ENCODE measurements at places on chromosomes 6 and 20. TPM values are rescaled to one million over a fixed set of nuclear protein-coding genes. Genes with fewer than 3 reads are reported as not detected.

- peaks cover 18% of the 10 kb centered on the region for H3K4me1 ChIP-seq
- DNase-seq, result peak; percentile 64
- no peaks in the 10 kb centered on the region for H3K36me3 ChIP-seq
- no peaks in the 10 kb centered on the region for H3K27me3 ChIP-seq
These were observed 108.6 kb downstream of the CHD6 start for GRCh38 chr20:41509316-41510200.

GRCh38 chr6:41790045-41790444 is 2.6 kb downstream of the TOMM6 start:
- no peak overlapping the region for H3K4me3 ChIP-seq
- no peak overlapping the region for H3K27ac ChIP-seq
- peaks cover 8% of the 10 kb centered on the region for H3K4me1 ChIP-seq
- no peak for DNase-seq

- no peak overlapping the region for H3K27ac ChIP-seq
- no peak overlapping the region for H3K4me3 ChIP-seq
- H3K27me3 ChIP-seq, result no peaks in the 10 kb centered on the region
These were observed 5.9 kb upstream of the UNC93A start for GRCh38 chr6:167285077-167285770.

GRCh38 chr20:60132162-60132826 is 174.1 kb downstream of the CDH26 start:
- DNase-seq, result no peak
- H3K4me1 ChIP-seq, result no peaks in the 10 kb centered on the region
- no peaks in the 10 kb centered on the region for H3K36me3 ChIP-seq

DNA sequence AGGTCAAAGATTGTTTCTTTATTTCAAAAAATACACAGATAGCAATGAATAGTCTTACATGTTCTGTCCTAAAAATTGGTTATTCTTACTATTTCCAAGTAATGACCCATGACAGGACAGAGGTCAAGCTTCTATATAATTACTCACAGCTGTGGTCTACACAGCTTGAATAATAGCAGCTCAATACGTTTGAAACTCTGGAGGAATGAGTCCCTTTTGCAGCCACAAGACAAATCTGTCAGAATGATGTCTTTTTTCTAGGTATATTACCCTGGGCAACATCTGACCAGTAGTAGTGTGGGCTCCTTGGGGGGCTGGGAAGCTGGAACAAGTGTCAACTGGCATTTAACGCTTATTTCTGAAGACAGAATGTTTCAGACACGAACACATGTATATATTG is 84.9 kb upstream of the HTR1B start:
- no peaks in the 10 kb centered on the region for H3K27me3 ChIP-seq
- H3K36me3 ChIP-seq, result no peaks in the 10 kb centered on the region
- no peaks in the 10 kb centered on the region for H3K4me1 ChIP-seq
- no peak overlapping the region for H3K4me3 ChIP-seq
- H3K27ac ChIP-seq, result no peak overlapping the region
- no peak for DNase-seq

DNA sequence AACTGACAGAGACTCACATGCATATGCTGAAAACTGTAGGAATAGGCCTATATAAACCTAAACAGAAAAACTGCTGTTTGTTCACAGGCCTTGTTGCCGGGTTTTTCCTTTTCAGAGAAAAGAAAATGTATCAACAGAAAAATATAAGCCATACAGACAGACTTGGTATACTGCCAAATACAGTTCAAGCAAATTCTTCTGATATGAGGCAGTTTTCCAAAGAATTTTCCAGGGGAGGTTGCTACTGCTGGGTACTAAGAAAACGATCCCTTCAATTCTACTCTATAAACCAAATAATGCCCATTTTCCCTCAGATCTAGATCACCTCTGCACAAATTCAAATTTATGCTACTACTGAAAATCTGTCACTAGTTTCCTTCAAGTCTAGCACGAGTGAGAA is 59.4 kb downstream of the ME1 start:
- no peaks in the 10 kb centered on the region for H3K27me3 ChIP-seq
- no peaks in the 10 kb centered on the region for H3K36me3 ChIP-seq
- no peaks in the 10 kb centered on the region for H3K4me1 ChIP-seq
- H3K4me3 ChIP-seq, result no peak overlapping the region
- DNase-seq, result no peak

DNA sequence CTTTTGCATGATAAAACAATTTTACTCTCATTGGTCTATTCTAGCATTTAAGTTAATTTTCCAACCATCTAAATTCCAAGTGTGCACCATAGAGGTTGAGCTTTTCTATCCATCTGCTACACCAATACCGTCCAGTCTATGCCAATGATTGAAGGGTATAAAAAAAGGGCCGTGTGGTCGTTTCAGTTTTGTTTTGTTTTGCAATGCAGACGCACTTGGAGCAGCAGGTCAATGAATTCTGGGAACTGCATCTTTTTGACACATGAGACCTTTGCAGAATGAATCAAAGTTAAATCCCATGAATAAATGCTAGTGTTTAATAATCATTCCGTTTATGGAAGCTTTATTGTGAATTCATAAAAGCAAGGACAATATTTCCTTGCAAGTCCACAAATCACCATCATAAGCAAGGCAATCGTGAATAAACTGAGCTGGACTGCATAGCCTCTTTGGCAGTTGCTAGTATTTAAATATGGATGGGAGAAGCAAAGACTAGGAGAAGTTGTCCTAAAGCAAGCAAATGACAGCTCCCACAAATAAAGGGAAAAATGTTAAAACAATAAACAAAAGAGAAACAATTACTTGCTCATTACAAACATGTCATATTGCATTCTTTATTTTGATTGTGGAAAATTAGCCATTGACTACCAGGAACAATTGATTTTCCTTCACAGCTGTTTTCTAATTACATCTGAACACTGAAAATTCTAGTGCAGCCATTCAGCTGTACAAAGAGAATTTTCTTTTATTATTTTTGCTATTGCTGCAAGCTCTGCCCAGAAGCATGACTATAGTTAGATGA is 649.7 kb upstream of the GJE1 start:
- H3K4me3 ChIP-seq, result no peak overlapping the region
- no peaks in the 10 kb centered on the region for H3K36me3 ChIP-seq
- peak overlapping the region; percentile 37 for H3K27ac ChIP-seq
- no peaks in the 10 kb centered on the region for H3K27me3 ChIP-seq
- no peak for DNase-seq

The OR2H2 gene
- total RNA-seq, result not detected

The SNRPB2 gene
- total RNA-seq, result 51.4 TPM

The PTCRA gene
- total RNA-seq, result not detected

All from colonic mucosa (tissue), 4 donors.